ENCODE measurements at places on chromosomes 1 and 21.
A peak's percentile ranks its signal among the peaks of the same experiment; 100 is the strongest.

DNA sequence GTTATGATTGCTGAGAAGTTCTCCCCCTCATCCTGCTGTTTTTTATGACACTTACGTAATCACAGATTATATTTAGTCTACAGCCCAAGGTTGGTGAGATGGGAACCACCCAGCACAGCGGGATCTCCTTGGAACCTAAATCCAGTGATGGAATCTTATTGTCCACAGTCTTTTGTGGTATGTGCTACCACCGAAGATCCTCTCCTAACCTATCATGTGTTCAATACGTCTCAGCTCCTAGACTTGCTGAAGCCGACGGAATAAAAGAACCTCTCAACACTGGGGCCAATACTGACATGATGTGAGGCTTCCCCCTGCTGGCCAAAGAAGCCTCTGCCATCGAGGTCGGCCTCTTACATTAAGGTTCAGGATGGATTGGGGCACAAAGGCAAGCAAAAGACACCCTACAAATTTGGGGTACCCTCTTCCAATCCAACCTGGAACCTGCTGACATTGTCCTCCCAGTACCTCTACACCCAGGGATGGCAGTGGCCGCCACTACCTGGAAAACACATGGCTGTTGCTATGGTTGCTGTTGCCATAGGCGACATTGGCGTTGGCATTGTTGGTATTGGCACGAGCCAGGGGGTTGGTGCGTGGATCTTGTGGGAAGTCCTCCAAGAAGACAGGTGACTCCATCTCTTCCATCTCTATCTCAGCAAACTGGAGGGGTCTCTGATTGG is 19.4 kb upstream of the KIF21B start:
- peak; percentile 69 for DNase-seq

- DNase-seq, result no peak
Measured at GRCh38 chr1:205015241-205015640, 27.8 kb upstream of the CNTN2 start.

- DNase-seq, result no peak
Measured at GRCh38 chr1:62110198-62110817, 84.3 kb upstream of the L1TD1 start.

- no peak for DNase-seq
Measured at GRCh38 chr21:42514883-42515228, 1.2 kb downstream of the SLC37A1 start.

GRCh38 chr21:46269466-46269865 is 15.9 kb downstream of the MCM3AP start:
- no peak for DNase-seq

DNA sequence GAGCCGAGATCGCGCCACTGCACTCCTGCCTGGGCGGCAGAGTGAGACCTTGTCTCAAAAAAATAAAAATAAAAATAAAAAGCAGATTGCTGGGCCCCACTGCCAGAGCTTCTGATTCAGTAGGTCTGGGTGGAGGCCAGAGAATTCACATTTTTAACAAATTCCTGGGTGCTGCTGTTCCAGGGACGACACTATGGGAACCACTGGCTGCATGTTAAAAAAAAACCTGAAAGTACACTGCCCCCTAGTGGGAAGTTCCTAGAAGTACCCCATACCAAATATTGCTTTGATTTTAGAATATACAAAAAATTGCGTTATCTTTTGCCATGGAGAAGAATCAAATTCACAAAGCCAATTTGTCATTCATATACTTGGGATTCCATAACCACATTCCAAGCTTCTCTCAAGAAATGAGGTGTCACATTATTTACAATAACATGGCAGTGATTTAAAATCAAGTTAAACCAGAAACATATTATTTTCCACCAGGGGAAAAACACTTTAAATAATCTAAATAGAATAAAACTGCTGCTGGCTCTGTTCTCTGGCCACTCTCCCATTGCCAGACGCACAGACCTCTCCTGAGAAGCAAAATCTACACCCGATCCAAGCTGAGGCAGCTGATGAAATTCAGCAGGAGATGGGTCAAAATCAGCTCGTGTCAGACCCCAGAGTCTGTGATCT is 27.4 kb downstream of the SYF2 start:
- peak; percentile 67 for DNase-seq

GRCh38 chr1:150141452-150141851 is 8.3 kb upstream of the PLEKHO1 start:
- no peak for DNase-seq

DNA sequence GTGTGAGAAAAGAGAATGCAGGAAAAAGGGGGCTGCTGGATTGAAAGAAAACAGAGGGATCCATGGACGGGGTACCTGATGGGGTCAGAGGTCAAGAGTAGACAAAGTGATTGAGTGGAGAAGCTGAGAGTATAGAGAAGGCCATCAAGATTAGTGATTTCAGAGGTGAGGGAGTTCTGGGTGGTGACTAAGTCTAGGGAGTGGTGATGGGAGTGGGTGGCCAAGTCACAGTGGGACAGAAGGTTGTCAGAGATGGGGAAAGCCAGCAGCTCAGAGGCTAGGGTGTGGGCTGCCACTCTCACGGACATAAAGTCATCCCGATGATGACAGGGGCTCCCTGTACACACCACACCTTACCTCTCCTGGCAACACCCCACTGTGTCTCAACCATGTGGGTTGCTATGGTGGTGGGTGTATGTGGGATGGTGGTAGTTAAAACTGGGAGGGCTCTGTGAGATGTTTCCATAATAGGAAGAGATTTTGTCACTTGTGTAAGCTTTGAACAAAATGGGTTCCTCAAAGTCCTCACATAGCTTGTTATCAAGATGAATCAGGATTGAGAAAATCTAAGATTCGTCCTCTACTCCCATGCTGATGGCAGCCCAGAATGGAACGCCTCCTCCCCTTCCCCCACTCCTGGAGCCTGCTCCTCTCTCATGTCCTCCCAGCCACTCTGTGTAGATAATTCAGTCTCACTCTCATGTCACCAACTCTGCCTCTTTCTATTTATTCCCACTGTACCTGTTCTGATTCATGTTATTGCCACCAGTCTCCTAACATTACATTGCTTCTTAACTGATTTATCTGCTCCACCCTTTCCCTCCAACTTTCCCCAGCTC is 20.3 kb upstream of the CSF1 start:
- no peak for DNase-seq

DNA sequence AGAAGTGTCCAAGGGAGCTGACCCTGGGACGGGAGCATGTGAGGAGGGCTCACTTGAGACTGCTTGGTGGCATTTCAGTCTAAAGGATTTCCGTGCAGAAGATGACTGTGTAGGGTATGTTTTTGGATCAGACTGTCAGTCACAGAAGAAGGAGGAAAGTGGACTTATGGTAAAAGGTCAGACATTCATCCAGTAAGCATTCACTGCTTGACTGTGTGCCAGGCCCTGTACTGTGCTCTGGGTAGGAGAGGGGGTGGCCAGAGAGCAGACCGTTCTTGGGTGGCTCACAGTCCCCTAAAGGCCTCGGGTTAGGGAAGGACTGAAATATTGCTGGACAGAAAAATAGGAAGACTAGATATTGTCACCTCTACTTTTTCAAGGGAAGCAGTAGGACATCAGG is 2.1 kb upstream of the SERINC2 start:
- no peak for DNase-seq

DNA sequence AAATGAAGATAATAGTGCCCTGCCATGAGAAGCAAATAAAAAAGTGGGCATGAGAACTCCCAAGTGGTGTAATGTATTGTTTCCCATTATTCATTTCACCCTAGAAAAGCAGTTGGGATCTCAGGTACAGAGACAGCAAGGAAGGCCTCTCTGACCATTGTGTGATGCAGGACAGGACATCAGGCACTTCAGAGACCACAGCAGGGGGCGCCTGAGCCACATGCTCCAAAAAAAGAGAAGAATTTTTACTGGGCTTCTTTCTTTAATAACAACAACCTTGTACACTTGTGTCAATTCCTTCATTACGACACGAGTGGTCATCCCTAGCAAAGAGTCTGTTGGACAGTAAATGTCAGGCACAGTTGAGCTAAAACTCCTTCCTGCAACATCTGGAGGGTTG is 533.3 kb downstream of the OMA1 start:
- peak; percentile 38 for DNase-seq

GRCh38 chr21:29264721-29265120 is 34.0 kb upstream of the BACH1 start:
- no peak for DNase-seq

GRCh38 chr1:239655023-239655422 is 268.7 kb downstream of the CHRM3 start:
- DNase-seq, result no peak

- no peak for DNase-seq
Measured at GRCh38 chr21:42215942-42216725, 2.8 kb upstream of the ABCG1 start.

DNA sequence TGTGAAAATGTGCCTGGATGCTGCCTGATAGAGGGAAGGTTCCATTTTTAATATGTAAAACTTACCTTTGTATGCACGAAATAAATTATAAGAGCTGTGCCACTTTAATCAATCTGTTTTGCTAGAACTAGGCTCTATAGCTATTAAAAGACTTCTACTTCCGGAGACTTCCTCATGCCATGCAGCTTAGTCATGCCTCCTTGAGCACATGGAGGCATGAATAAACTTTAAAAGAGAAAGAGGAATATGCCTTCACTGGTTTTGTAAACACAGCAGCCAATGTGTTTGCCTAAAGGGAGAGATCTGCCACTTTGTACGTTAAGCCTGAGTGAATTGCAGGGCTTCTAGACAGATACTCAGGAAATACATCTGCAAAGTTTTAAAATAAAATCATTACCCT is 604.6 kb downstream of the LRRIQ3 start:
- DNase-seq, result peak; percentile 41

GRCh38 chr1:204102739-204103430 is 30.0 kb downstream of the SOX13 start:
- DNase-seq, result peak; percentile 88

DNA sequence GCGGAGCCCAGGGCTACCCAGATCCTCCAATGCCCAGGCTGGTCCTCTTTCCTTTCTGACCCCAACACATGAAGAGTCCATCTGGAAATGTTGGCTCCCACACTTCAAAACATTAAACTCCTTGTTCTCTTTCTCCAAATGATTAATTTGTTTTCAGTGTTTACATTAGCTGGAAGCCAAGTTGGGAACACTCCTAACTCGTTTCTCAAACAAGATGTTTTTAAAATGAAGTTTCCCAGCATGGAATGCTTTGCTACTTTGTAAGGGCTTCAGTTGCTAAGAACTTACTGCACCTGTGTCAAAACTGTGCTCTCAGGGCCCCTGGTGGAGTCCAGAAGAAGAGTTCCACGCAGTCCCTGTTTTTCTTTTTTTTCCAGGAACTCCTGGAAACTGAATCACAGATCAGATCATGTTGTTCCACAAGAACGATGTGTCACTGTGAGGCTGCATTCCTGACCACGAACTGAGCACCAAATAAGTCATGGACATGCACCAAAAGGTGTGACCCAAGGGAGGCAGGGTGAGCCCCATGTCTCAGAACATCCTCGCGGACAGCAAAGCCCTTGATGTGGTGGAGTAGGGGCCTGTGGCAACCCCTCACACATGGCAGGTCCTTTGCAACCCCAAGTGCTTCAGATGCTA is 257.3 kb downstream of the KCNJ6 start:
- DNase-seq, result no peak

GRCh38 chr21:18620436-18620835 is 216.9 kb upstream of the TMPRSS15 start:
- DNase-seq, result no peak

- DNase-seq, result no peak
Measured at GRCh38 chr1:165525708-165526107, 18.1 kb upstream of the LRRC52 start.

All from SK-MEL-5 (cell line).